Immature natural killer cell (primary cell): ENCODE measurements at places on chromosomes 3 and 15. TPM values are rescaled to one million over a fixed set of nuclear protein-coding genes. Genes with fewer than 3 reads are reported as not detected.

DNA sequence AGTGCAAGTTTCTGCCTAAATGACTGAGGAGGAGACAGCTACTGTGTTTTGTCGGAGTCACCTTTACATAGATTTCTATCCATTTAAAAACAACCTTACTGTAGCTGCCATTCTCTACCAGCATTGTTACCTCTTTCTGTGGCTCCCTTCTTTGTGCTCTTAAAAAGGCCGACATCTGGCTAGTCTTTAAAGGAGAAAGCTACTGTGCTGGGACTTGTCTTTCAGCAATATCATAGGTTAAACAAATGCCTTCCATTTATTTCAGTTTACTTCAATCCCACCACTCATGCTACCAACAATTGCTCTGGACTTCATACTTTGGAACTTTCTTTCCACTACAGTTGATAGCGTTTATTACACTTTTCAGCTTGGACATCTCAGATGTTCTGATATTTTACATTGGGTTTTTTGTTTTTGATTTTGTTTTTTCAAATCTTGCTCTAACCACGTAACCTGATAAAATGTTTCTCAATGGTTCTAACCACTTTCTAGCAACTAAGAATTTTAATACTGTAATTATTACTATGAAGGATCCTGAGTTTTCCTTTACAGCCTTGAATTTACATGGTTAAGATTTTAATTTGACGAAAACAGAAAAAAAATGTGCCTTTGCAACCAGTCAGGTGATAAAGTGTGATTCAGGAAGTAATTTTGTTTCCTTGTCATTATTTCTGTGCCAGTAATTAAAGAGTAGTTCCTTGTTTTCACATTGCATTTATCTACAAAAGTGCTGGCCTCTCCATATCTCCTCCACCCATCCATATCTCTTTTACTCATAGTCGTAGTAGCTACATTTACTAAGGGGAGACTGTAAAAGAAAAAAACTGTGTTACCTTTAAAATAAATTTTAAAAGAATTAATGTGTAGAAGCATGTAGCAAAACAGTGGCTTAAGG is 1.3 kb upstream of the CBLB start:
- no peak for DNase-seq

Gene GOLGA8N
- 1.9 TPM for polyA plus RNA-seq

DNA sequence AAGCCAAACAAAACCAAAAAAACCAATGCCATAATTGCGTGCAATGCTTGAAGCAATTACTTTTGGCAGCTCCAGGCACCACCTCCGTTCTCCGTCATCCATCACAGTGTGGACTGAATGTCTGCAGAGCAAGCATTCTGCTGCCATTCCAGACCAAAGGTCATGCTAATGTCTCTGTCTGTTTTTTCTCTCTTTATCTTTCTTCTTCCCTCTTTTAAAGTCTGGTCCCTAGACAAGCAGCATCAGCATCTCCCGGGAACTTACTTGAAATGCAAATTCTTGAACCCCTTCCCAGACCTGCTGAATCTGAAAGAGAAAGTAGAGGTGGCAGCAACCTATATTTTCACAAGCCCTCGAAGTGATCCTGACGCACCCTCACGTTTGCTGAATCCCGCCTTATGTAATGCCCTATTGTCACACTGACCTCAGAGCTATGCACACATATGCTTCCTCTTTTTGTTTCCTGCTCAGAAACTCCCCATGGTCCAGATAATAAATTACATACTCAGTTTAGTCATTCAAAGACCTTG is 297.3 kb upstream of the PROK2 start:
- DNase-seq, result no peak

- no peak for DNase-seq
Measured at GRCh38 chr3:43616034-43616433, 5.8 kb downstream of the ANO10 start.

- no peak for DNase-seq
Measured at GRCh38 chr15:95375281-95375680, 955.2 kb upstream of the NR2F2 start.

- no peak for DNase-seq
Measured at GRCh38 chr3:43391621-43392020, 105.3 kb downstream of the SNRK start.
